ENCODE measurements at places on chromosomes 6 and 20.

DNA sequence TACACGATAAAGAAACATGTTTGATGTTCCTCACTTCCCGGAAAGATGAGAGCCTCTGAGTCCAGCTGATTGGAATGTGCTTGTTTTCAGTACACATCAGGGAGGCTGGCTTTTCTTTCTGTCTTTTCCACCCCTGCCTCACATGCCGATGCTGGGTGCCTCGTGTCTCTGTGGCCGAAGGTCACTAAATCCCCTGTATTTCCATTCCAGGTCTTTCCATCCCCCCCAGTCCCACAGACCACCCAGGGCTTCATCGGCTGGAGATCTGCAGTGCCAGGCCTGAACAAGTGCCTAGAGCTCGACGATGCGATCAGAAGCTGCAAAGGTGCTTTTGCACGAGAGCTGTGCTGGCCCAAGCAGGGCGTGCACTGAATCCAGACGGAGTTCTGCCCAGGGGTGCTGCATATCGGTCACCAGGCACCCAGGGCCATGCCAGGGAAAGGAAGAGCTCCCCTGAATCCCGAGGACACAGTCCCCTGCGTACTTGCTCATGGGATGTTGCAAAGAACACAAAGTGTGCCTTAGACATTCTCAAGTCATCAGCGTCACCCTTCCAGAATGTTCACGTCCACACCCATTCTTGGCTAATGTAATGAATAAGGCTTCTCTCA is 67.9 kb downstream of the ANKRD60 start:
- DNase-seq, result no peak

GRCh38 chr6:37700620-37700973 is 2.9 kb upstream of the MDGA1 start:
- DNase-seq, result no peak

DNA sequence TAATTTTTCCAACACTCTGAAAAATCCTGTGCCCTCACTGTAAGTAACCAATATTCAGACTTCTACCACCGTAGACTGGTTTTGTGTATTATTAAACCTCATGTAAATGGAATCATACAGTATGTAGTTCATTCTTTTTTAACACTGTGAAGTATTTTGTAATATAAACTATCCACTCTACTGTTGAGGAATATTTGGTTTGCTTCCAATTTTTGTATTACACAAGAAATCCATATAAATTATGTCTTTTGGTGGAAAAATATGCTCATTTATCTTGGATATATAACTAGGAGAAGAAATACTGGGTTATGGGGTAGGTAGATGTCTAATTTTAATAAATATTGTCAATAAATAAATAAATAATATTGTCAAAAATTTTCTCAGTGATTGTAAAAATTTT is 116.8 kb downstream of the CHD6 start:
- DNase-seq, result no peak

DNA sequence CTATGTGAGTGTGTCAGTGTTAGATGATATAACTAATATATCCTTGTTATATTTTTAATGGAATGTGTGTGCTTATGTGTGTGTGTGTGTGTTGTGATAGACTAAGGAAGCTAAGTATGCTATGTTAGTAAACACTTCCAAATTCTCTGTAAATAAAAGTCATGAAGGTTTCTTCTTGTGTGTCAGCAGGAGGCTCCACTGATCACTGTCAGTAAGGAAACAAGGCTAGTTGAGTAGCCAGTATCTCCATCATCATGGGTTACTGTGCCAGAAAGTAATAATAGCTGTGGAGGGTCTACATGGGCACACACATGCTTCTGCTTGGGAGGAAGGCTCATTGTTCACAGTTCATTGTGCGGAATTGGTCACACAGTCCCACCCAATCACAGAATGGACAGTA is 302.8 kb upstream of the RNF217 start:
- DNase-seq, result no peak

- DNase-seq, result no peak
Observed at GRCh38 chr6:151232899-151233298, 6.9 kb upstream of the AKAP12 start.

DNA sequence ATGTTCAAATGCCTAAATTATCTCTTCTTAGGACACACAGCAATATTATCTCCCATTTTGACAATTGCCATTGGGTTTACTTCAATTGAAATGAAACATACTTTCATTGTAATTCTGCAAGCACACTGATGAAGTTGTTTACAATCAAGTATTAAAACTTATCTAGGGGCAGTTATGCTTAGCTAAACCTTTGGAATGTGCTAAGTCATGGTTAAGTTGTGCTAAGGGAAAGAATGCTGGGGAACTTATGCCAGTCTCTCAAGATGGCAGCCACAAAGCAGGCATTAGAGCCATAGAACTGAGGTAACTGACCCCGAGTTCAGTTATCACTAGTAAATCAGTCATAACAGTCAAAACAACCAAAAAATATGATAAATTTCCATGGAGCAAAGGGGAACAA is 59.1 kb upstream of the NT5E start:
- no peak for DNase-seq

- DNase-seq, result no peak
Observed at GRCh38 chr6:14567842-14568241, 450.3 kb downstream of the CD83 start.

GRCh38 chr20:36074983-36075382 is 79.6 kb upstream of the EPB41L1 start:
- DNase-seq, result no peak

- DNase-seq, result no peak
Observed at GRCh38 chr20:33281550-33282146, 1.4 kb upstream of the BPIFB1 start.

DNA sequence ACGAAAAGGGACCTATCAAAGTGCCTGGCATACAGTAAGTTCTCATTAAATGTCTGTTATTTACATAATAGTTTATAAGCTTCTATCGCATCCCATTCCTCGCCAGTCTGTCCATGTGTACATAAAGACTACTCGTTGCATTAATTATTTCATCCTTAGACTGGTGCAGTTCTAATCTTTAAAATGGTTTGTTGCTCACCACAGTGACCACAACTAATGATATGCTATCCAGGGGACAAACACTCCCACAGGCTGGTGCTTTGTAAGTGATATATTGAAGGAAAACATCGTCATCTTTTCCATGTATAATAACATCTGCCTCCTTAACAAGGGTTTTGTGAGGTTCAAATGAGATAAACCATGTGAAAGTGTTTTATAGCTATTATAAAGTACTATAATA is 39.0 kb upstream of the HBS1L start:
- DNase-seq, result no peak

DNA sequence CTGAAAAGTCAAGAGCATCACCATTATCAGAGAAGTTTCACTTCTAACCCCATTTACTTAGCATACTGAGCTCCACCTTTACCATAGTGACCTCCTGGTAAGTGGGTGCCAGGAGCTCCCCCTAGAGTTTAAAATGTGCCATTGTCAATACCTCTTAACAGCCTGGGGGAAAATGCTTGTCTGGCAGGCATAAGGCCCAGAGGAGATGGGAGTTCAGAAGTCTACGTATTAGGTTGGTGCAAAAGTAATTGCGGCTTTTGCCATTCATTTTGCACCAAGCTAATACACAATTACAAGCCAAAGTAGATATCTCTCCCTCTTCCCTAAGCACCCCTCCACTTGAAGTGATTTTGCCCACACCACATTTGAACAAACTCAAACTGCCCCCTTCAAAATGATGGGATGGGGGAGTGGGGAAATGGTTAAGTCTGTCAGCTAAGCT is 919.0 kb downstream of the KIF16B start:
- DNase-seq, result peak; percentile 27

DNA sequence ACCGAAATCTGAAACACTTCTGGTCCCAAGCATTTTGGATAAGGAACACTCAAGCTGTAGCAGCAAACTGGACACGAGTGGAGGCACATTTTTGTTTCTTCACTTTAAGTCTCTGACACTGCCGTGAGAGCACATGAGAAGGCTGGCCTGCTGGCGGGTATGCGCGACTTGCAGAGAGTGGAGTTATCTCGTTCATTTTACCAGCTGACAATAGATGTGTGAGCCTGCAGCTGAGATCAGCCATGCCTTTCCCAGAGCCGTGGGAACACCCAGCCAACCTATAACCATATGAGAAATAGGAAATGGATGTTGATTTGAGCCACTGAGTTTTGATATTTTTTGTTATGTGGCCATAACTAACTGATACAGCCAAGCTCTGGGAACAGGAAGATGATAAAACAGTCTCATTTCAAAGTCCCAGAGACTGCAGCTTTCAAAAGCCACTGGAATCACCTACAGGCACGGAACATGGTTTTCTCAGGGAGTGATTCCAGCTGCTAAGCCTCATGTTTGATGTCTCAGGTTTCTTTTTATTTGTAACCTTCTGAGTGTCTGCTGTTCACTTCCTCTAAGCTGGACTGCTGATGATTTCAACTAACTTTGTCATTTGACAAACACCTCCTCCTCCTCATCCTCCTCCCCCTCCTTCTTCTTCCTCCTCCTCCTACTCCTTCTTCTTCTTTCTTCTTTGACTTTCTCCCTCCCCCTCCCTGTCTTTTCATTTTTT is 28.6 kb upstream of the LAMP5 start:
- no peak for DNase-seq

- DNase-seq, result no peak
Observed at GRCh38 chr6:39925191-39925930, 8.9 kb downstream of the MOCS1 start.

- DNase-seq, result no peak
Observed at GRCh38 chr20:62361799-62362589, 5.1 kb downstream of the LAMA5 start.

DNA sequence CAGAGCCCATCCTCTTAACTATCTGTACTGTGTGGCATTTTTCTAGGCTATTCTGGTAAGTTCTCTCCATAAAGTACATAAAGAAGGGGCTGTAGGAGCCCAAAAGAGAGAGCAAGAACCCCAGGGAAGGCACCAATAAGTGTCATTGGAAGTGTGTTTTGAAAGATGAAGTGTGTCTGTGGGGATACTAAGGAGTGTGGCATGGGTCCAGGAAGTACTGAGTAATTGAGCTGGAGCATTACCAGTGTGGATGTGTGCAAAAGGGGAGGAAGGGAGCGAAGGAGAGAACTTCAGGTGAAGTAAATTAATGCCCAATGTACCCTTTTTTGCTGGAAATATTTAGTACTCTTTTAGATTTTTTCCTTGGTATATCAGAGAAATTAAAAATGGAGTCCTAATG is 63.9 kb downstream of the KCNS1 start:
- DNase-seq, result no peak

GRCh38 chr6:155155787-155156447 is 107.9 kb upstream of the CLDN20 start:
- DNase-seq, result no peak

DNA sequence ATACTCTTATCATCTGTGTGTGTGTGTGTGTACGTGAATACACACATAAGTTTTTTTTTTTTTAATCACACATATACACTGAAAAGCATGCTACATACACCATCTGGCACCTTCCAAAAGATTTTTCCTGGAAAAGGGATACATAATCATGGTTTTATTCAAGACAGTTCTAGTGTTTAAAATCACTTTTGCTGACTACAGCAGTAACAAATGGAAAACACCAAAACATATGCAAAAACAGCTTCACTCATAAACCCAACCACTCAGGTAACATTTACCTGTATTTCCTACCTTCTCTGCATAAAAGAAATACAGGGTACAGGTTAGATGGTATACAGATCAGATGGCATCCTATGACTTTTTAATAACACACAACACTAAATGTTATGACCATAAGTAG is 2.5 kb downstream of the SNX14 start:
- no peak for DNase-seq

GRCh38 chr6:164010441-164011103 is 596.1 kb downstream of the QKI start:
- no peak for DNase-seq

GRCh38 chr6:135094403-135094821 is 39.8 kb upstream of the HBS1L start:
- no peak for DNase-seq

GRCh38 chr20:63645218-63645617 is 8.0 kb downstream of the STMN3 start:
- DNase-seq, result no peak

GRCh38 chr6:84284428-84285049 is 57.1 kb upstream of the CEP162 start:
- no peak for DNase-seq

- DNase-seq, result no peak
Observed at GRCh38 chr6:102488729-102489128, 1095.2 kb downstream of the GRIK2 start.

- no peak for DNase-seq
Observed at GRCh38 chr20:12467758-12468157, 541.0 kb upstream of the SPTLC3 start.

DNA sequence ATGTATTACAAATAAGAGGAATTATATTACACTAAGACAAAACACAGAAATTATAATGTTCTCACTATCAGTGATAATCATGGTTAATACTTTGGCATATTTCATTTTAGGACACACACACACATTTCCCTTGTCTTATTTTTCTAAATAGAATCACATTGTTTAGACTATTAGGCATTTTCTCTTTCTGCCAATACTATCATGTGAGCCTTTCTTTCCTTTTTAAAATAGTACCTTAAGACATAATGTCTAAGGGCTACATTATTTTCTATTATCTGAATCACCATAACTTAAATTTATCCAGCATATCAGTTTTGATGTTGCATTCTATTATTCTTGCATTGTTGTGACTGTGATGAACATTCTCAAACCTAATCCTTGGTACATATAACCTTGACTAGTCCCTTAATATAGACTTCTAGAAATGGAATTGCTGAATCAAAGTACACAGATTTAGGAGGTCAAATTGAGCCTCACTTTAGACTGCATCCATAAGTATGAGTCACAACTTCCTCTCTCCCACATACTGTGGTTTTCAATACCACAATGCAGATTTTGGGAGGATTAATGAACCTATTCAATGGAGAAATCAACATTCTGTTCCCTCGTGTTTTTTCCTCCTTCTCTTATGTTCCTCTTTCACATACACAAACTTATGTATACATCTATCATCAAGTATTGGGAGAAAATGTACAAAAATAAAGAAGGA is 212.6 kb downstream of the MOXD1 start:
- DNase-seq, result no peak

GRCh38 chr6:124796464-124796970 is 165.7 kb upstream of the RNF217 start:
- DNase-seq, result no peak

DNA sequence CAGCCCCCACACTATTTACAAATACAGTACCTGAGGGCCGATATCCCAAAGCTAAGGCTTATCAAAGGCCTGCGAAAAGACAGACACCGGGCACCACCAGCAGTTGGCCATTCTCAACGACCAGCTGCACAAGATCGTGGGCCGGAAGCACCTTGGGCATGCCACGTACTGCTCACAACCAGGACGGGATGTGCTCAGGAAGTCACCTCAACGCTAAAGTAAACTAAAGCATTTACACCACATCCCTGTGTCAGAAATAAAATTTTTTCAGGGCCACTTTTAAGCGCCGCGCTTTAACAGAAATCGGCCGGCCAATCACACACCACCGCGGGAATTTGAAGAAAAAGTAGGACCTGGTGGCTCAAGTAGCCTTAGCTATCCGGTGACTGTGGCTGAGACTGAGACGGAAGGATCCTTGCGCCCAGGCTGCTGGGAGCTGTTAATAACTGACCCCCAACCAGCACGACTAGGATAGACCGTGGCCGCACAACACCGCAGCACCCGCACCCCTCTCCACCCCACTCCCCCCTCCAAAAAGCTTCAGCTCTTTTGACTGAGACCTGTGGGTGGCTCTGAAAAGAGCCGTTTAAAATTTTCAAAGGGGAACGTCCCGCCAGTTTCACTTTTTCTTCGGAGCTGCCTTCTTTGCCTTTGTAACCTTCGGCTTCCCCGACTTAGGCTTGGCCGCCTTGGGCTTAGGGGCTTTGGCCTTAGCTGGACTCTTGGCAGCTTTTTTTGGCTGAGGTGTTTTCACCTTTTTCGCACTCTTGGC is 131.2 kb upstream of the BTN3A2 start:
- DNase-seq, result no peak

- no peak for DNase-seq
Observed at GRCh38 chr6:32108727-32109113, 418 bp downstream of the TNXB start.

Data from GM12892 (cell line).